ENCODE measurements at places on chromosomes 16 and 17.

DNA sequence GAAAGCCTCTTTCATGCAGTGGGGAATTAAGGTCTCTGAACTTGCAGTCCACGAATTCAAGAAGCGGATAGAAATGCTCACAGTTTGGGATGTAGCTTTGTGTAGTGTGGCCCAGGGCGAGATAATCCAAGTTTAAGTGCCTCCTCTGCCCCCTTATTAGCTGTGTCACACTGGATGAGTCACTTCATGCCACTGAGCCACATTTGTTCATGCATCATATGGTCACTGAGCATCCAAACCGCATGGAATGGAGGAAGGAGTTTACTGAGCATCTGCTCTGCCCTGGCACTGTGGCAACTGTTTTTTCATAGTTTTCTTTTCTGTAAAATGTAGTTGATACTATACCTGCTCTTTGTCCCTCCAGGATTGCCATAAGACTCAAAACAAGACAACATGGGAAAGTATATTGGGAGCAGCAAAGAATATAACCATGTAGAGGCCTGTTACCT is 15.1 kb upstream of the DHX8 start:
- DNase-seq = no peak

DNA sequence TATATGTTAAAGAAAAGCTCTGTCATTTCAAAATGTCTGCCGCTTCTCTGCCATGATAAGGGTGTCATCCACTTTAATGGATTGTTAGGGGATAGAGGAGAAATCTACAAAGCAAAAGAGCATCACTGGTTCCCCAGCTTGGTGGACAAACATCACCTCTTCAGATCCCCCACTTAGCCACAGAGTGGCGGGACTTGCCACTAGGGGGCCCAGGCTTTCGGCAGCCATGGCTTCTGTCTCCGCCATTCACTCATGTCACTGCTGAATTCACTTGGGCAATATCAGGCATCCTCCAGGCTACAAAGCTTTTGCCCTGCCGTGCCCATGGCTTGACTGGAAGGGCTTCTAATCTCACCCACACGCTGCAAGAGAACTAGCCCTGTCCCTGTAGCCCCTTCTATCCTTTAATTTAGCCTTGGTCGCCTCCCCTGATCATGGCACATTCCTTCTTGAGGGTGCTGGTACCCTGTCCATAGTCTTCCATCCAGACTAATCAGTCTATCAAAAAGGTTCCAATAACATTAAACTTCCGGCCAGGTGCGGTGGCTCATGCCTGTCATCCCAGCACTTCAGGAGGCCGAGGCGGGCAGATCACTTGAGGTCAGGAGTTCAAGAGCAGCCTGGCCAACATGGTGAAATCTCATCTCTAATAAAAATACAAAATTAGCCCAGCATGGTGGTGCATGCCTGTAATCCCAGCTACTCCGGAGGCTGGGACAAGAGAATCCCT is 34.7 kb downstream of the SBK1 start:
- DNase-seq = peak; percentile 63

DNA sequence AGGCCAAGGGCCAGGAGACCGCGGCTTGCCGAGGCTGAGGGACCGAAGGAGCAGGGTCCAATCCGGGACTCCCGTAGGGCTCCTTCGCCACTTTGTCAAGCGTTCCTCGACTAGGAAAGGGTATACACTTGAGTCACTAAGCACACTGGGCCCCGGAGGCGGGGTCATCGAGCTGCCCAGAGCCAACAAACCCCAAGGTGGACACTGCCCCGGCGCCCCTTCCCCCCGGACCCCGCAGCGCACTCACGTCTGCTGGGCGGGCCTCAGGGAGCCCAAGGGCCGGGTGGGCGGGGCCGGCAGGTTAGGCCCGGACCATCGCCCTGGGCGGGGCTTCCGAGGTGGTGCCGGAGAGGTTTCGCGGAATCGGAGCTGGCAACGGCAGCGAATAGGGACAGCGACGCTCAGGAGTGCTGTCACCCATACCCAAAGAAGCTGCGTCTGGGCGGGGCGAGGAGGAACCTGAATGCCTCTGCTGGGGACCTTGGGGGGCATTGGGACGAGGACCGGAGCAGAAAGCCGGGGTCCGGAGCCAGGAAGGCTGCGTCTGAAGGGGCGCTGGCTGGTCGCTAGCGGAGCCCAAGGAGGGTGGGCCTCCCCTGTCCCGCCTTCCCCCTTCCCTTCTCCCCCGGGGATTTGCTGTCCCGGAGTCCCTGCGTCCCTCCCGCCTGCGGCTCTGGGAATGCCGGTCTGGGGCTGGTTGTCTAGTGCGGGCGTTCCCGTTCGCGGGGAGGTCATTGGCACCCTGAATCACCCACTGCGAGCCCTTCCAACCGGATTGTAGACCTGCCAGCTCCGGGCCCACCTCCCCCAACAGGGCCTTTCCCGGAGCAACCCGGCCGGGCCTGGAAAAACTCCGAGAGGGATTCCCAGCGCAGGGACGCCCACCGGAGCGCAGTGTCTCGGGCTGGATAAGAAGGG is 118.2 kb upstream of the SMURF2 start:
- peak; percentile 80 for DNase-seq

GRCh38 chr17:10754861-10755591 is 25.2 kb upstream of the TMEM220 start:
- no peak for DNase-seq

GRCh38 chr16:66442502-66443268 is 15.6 kb downstream of the BEAN1 start:
- DNase-seq = no peak

DNA sequence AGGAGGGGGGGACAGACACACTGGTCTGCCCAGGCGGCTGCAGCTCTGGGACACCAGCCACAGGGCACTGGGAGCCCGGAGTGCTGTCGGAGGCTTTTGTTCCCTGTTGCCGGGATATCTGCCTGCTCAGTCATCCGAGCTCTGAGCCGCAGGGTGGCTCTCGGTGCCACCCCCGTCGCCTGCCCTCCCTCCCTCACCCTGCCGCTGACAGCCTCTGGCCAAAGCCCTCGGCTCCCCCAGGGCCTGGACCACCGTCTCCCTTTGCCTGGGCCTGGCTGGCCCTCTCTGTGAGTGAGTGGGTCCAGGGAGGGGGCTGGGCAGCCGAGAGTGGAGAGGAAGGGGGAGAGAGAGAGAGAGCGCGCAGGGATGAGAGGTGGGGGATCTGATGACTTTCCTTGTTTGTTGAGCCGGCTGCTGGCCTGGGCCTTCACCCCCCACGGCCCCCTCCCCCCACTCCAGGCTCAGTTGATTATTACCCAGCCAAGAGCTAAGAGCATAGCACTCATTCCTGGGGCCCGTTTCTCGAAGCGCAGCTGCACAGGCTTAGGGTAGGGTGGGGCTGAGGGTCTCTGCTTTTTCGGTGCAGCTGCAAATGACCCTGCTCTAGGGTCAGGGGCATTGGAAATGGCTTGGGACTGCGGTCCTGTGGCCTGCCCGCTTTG is 2.7 kb downstream of the FOXJ1 start:
- DNase-seq = no peak

GRCh38 chr16:87628246-87628923 is 26.1 kb downstream of the JPH3 start:
- DNase-seq = no peak

- no peak for DNase-seq
These were observed 168.9 kb upstream of the CIBAR2 start for GRCh38 chr16:85281181-85281580.
